Naive thymus-derived CD8-positive, alpha-beta T cell (primary cell): ENCODE measurements at places on chromosomes 2 and 18. TPM values are rescaled to one million over a fixed set of nuclear protein-coding genes. Genes with fewer than 3 reads are reported as not detected.
A peak's percentile ranks its signal among the peaks of the same experiment; 100 is the strongest.

DNA sequence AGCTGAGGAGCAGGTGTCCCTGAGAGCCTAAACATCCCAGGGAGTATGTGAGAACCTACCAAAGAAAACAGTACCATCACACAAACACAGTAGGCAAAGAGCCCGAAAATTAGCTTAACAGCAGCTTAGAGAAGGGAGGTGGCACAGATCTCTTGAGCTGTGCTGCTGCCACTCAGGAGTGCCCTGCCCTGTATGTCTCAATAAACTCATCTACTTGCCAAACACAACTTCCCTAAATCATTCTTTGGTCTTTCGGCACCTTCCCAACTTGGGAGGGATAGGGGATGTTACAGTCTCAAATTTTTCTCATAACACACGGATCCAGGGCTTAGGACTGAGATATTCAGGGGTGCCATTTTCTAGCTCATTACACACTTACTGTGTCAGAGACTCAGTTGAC, 45.3 kb upstream of the C1D start:
- no peaks in the 10 kb centered on the region for H3K27me3 ChIP-seq
- no peak overlapping the region for H3K4me3 ChIP-seq
- DNase-seq, result no peak
- H3K36me3 ChIP-seq, result peaks cover 27% of the 10 kb centered on the region

- DNase-seq, result no peak
- no peaks in the 10 kb centered on the region for H3K36me3 ChIP-seq
- H3K27me3 ChIP-seq, result no peaks in the 10 kb centered on the region
- peaks cover 6% of the 10 kb centered on the region for H3K4me1 ChIP-seq
- H3K27ac ChIP-seq, result no peak overlapping the region
- H3K4me3 ChIP-seq, result no peak overlapping the region
Observed at GRCh38 chr2:64838817-64839216, 150.4 kb upstream of the SLC1A4 start.

DNA sequence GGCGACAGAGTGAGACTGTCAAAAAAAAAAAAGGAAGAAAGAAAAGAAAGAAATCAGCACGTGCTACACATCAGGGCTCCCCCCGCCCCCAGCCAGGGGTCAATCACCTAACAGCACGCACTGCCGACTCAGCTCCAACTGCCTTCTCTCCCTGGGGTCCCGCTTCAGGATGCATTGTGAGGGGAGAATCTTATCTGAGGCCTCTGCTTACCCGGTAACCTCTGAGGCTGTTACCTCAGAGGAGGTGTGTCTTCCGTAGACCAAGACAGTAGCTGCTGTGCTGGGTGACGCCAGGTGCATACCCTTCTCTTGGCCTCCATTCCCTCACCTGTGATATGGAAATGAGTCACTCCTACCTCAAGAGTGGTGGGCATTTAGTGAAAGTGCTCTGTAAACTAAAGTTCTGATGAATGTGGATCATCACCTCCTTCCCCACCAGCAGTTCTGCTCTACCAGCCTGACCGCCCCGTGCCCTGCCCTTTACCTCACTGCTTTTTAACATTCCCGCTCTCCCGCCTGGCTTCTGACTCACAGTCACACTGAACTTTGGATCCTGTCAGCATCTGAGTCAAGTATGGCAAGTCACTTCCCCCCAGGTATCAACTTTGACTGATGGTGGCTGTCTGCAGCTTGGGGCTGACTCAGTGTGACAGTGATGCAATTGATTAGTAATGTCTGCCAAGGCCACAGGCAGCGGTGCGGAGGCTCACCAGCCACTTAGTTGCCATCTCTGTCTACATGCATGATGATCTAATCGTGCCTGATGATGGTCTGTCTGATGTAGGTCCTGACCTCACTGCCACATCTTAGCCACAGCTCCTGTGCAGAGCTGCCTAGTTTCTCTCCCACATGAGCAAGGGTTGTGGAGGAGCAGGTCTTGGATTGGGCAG, 20.1 kb downstream of the ARID5A start:
- no peaks in the 10 kb centered on the region for H3K27me3 ChIP-seq
- DNase-seq, result no peak
- H3K27ac ChIP-seq, result no peak overlapping the region
- peaks cover 6% of the 10 kb centered on the region for H3K4me1 ChIP-seq
- no peaks in the 10 kb centered on the region for H3K36me3 ChIP-seq

- no peaks in the 10 kb centered on the region for H3K4me1 ChIP-seq
- no peak for DNase-seq
- H3K36me3 ChIP-seq, result no peaks in the 10 kb centered on the region
- peaks cover 12% of the 10 kb centered on the region for H3K27me3 ChIP-seq
Observed at GRCh38 chr18:56492136-56492535, 146.3 kb downstream of the TXNL1 start.

GRCh38 chr2:223760838-223761502, 76.4 kb downstream of the AP1S3 start:
- DNase-seq, result no peak
- H3K36me3 ChIP-seq, result peaks cover 2% of the 10 kb centered on the region
- no peak overlapping the region for H3K27ac ChIP-seq
- no peak overlapping the region for H3K4me3 ChIP-seq
- H3K4me1 ChIP-seq, result no peaks in the 10 kb centered on the region
- H3K27me3 ChIP-seq, result no peaks in the 10 kb centered on the region

- peak overlapping the region; percentile 30 for H3K27ac ChIP-seq
- peak; percentile 43 for DNase-seq
- no peaks in the 10 kb centered on the region for H3K27me3 ChIP-seq
- H3K36me3 ChIP-seq, result no peaks in the 10 kb centered on the region
- H3K4me1 ChIP-seq, result peaks cover 52% of the 10 kb centered on the region
Observed at GRCh38 chr2:203782262-203782976, 76.0 kb downstream of the CD28 start.

DNA sequence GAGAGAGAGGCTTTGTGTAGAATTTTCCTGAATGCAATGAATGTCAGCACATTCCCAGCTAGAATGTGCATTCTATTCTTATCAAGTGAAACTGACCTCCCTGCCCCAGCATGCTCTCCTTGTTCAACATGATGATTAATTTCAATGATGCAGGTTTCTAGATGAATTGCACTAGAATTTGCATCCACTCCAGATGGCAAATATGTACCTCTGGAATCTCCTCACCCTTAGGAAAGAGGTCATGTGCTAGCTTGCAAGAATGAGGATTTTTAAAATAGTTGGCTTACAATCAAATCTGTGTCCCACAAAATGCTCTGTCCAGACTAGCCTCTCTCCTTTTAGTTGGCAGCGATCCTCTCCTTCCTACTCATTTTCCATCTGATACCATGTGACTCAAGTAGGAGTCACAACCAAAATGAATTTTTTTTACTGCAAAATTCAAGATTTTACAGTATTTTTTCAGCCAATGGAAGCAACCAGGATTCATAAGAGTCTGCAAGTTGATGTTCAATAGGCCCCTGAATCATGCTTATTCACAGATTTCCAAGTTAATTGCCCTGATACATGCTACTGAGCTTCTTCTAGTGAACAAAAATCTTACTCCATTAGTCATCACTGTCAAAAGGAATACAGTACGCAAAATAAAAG, 21.0 kb upstream of the STAT4 start:
- no peak overlapping the region for H3K27ac ChIP-seq
- no peaks in the 10 kb centered on the region for H3K27me3 ChIP-seq
- H3K4me1 ChIP-seq, result peaks cover 24% of the 10 kb centered on the region
- H3K36me3 ChIP-seq, result no peaks in the 10 kb centered on the region
- H3K4me3 ChIP-seq, result no peak overlapping the region

DNA sequence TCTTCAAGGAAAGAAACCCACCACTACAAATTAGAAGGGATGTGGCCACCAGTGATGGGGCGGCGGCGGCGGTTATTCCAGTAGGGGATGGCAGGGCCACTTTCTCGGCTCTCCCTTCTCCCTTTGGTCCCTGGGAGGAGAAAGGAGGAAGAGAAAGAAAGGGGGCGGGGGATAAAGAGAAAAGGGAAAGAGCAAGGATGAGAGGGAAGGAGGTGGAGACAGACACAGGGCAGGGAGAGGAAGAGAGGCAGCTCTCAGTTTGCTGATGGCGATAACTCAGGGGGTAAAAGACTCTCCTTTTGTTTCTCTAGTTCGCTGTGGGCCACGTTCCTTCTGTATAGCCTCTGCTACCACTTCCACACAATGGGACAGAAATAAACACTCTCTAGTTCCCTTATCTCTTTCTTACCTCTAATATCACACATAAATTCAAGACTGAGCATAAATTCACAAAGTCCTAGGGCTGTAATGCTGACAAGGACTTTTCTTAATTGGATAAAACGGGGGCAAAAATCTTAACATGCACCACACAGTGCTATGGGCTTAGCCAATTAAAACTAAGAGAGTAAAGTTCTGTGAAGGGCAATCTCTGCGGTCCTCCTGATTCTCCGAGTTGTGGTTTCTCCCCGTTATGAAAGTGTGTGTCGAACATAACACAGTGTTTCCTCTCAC, 14.6 kb downstream of the SFT2D3 start:
- no peaks in the 10 kb centered on the region for H3K4me1 ChIP-seq
- no peak for DNase-seq
- H3K27ac ChIP-seq, result no peak overlapping the region
- no peaks in the 10 kb centered on the region for H3K36me3 ChIP-seq

DNA sequence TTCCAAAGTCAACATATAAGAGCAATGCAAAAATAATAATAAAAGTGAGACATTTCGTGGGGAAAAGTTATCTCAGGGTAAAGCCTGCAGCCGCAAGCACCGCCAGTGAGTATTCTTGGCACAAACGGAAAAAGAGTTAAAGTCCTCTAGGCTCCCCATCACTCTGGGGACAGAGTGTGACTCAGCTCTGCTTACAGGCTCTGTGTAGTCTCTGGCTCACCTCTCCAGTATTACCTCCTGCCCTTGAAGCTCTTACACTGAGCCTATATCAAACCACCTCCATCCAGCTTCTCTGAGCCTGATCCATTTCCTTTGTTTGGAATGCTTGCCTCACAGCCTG, 55.5 kb downstream of the MTHFD2 start:
- no peak overlapping the region for H3K27ac ChIP-seq
- H3K36me3 ChIP-seq, result peaks cover 17% of the 10 kb centered on the region
- peaks cover 2% of the 10 kb centered on the region for H3K4me1 ChIP-seq
- no peak overlapping the region for H3K4me3 ChIP-seq

GRCh38 chr2:72293620-72294019, 146.0 kb upstream of the CYP26B1 start:
- H3K27ac ChIP-seq, result no peak overlapping the region
- H3K4me3 ChIP-seq, result no peak overlapping the region
- no peak for DNase-seq
- no peaks in the 10 kb centered on the region for H3K27me3 ChIP-seq

GRCh38 chr2:128438091-128438490, 119.4 kb upstream of the HS6ST1 start:
- peaks cover 10% of the 10 kb centered on the region for H3K4me1 ChIP-seq
- no peak overlapping the region for H3K4me3 ChIP-seq
- H3K27ac ChIP-seq, result no peak overlapping the region
- no peaks in the 10 kb centered on the region for H3K36me3 ChIP-seq
- DNase-seq, result no peak

- peaks cover 1% of the 10 kb centered on the region for H3K27me3 ChIP-seq
- no peaks in the 10 kb centered on the region for H3K4me1 ChIP-seq
- no peaks in the 10 kb centered on the region for H3K36me3 ChIP-seq
- no peak for DNase-seq
Observed at GRCh38 chr18:52484977-52485376, 145.0 kb downstream of the DCC start.

DNA sequence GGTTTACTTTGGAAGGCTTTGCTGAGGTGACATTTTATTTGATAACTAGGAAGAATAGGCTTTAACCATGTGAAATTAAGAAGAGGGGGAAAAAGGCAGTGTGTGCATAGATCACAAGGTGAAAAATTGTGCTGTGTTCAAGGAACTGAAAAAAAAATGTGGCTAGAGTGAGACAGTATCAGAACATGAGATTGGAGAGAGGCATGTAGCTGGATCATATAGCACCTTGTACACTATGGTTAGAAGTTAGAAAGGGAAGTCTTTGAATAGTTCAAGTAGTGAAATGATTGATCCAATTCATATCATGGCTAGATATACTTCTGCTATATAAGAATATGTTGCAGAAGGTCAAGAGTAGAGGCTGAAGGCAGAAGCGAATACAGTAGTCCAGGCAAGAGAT, 12.3 kb upstream of the TNFRSF11A start:
- no peaks in the 10 kb centered on the region for H3K27me3 ChIP-seq
- H3K4me3 ChIP-seq, result no peak overlapping the region
- no peaks in the 10 kb centered on the region for H3K36me3 ChIP-seq
- peaks cover 3% of the 10 kb centered on the region for H3K4me1 ChIP-seq
- no peak overlapping the region for H3K27ac ChIP-seq

DNA sequence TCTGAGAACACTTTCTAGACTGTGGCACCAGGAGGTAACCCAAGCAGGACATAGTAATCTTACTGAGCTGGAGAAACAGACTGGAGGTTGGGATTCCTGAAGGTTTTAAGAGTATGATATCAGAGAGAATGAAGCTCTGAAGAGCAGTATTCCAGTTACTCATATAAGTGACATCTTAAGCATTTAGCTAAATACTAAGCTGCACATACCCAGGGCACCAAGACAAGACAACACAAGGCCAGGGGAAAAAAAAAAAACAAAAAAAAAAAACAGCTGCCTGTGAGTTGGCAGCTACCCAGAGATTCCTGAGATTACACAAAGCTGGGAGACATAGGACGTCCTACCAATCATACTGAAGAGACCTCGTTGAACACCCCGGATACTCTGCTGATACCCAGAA, 175.8 kb downstream of the SRBD1 start:
- peaks cover 9% of the 10 kb centered on the region for H3K4me1 ChIP-seq
- no peak for DNase-seq
- peaks cover 49% of the 10 kb centered on the region for H3K36me3 ChIP-seq
- no peak overlapping the region for H3K27ac ChIP-seq
- H3K27me3 ChIP-seq, result no peaks in the 10 kb centered on the region

DNA sequence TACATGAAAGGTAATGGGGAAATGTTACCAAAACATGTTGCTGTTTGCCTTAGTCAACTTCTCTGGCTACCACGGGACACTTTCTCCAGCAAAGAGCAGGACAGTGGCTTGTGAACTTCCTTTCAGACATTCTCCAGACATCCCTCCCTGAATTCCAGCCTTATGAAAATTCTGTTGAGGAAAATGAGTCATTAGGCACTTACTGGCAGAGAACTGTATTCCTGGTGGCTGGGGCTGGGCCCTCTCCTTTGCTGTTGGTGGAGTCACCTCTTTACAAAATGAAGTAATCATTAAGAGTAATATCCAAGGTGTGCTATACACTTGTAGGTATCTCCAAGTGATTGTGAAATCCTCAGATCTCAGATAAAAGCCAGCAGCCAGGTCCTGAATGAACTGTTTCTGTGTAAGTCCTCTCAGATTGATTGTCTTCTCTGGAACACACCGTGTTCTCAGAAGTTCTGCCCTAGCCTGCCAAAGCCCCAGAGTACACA, 1.3 kb upstream of the FAP start:
- no peaks in the 10 kb centered on the region for H3K36me3 ChIP-seq
- no peaks in the 10 kb centered on the region for H3K4me1 ChIP-seq
- H3K4me3 ChIP-seq, result no peak overlapping the region
- DNase-seq, result no peak

Gene KLHL41
- total RNA-seq, result not detected

Gene NAT8
- not detected for total RNA-seq

Gene CHRND
- total RNA-seq, result not detected

Gene RAB12
- 23.7 TPM for total RNA-seq

Gene APCDD1
- not detected for total RNA-seq

Gene ABCG8
- total RNA-seq, result not detected

Gene SERPINB12
- not detected for total RNA-seq
